ENCODE measurements at places on chromosomes 5 and 9. TPM values are rescaled to one million over a fixed set of nuclear protein-coding genes. Genes with fewer than 3 reads are reported as not detected.

The NEURL1B gene
- total RNA-seq: 3.3 TPM

The PCDHB5 gene
- 1.8 TPM for total RNA-seq

The TLX3 gene
- total RNA-seq: not detected

The PCDHA12 gene
- 2.6 TPM for total RNA-seq

The FBP2 gene
- total RNA-seq: not detected

The TNFSF15 gene
- total RNA-seq: 0.40 TPM

The C1QTNF2 gene
- not detected for total RNA-seq

The WWC1 gene
- total RNA-seq: 79.0 TPM

The GABRA1 gene
- total RNA-seq: not detected

The ERGIC1 gene
- total RNA-seq: 292 TPM

The RNF183 gene
- 0.09 TPM for total RNA-seq

The TAF11L5 gene
- not detected for total RNA-seq

The PBX3 gene
- total RNA-seq: 12.5 TPM

The OR13F1 gene
- not detected for total RNA-seq

The CD14 gene
- 3.8 TPM for total RNA-seq

The ZDHHC12 gene
- total RNA-seq: 86.5 TPM

The SPOUT1 gene
- total RNA-seq: 28.5 TPM

The FAXDC2 gene
- 0.16 TPM for total RNA-seq

The HARS1 gene
- total RNA-seq: 78.1 TPM

The CER1 gene
- not detected for total RNA-seq

The SNAPC3 gene
- 15.5 TPM for total RNA-seq

The CMBL gene
- 22.0 TPM for total RNA-seq

The TOR4A gene
- total RNA-seq: 20.9 TPM

The ACOT12 gene
- not detected for total RNA-seq

The SLC6A3 gene
- 0.15 TPM for total RNA-seq

The SLC4A9 gene
- total RNA-seq: not detected

The FOXD4L5 gene
- not detected for total RNA-seq

The PCDHGB7 gene
- 0.07 TPM for total RNA-seq

The BAAT gene
- total RNA-seq: 0.43 TPM

The SLC25A2 gene
- total RNA-seq: not detected

The CDH9 gene
- not detected for total RNA-seq

The CNTNAP3 gene
- 11.2 TPM for total RNA-seq

The TMEM215 gene
- total RNA-seq: not detected

The PCDHA9 gene
- 0.04 TPM for total RNA-seq

The HAVCR2 gene
- total RNA-seq: 0.87 TPM

The DBN1 gene
- 56.8 TPM for total RNA-seq

The CATSPER3 gene
- total RNA-seq: 0.67 TPM

The FGF18 gene
- total RNA-seq: 0.60 TPM

The CTNNA1 gene
- total RNA-seq: 224 TPM

The MARVELD2 gene
- 2.6 TPM for total RNA-seq

The DNAI1 gene
- 0.12 TPM for total RNA-seq

The OR1J2 gene
- total RNA-seq: not detected

The STKLD1 gene
- 1.4 TPM for total RNA-seq

The INSL4 gene
- total RNA-seq: 13.9 TPM

Measured in A549 treated with RU486 at 1 μM for 4 hours (cell line).